ENCODE measurements at places on chromosomes 7 and 10. TPM values are rescaled to one million over a fixed set of nuclear protein-coding genes. Genes with fewer than 3 reads are reported as not detected.
A peak's percentile ranks its signal among the peaks of the same experiment; 100 is the strongest.

- DNase-seq = no peak
Observed at GRCh38 chr10:122096705-122097104, 107.7 kb downstream of the TACC2 start.

DNA sequence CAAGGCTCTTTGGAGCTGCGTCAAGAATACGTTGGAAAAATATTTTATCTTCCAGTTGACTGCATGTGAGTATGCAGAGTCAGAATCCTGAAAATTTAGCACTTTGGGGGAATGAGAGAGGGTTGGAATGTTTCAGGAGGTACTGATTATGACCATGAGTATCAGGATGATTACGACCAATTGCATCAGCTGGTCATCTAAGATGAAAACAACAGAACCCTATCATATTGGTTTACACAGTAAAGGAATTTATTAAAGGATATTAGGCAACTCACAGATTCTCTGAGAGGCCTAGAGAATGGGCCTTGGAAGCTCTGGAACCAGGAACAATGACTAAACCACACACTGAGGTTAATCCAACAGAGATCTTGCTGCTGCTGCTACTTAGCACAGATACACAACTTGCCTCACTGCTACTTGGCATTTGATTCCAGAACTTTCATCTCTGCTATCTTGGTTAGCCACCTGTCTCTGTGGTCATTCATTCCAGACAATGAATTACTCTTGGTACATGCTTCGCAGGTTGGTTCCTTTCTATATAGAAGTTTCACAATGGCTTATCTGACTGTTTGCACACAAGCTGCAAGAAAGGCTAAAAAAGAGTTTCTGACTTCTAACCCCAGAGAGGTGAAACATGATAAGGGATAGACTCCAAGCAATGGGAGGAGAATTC lies 68.0 kb upstream of the CTTNBP2 start:
- no peak for DNase-seq

DNA sequence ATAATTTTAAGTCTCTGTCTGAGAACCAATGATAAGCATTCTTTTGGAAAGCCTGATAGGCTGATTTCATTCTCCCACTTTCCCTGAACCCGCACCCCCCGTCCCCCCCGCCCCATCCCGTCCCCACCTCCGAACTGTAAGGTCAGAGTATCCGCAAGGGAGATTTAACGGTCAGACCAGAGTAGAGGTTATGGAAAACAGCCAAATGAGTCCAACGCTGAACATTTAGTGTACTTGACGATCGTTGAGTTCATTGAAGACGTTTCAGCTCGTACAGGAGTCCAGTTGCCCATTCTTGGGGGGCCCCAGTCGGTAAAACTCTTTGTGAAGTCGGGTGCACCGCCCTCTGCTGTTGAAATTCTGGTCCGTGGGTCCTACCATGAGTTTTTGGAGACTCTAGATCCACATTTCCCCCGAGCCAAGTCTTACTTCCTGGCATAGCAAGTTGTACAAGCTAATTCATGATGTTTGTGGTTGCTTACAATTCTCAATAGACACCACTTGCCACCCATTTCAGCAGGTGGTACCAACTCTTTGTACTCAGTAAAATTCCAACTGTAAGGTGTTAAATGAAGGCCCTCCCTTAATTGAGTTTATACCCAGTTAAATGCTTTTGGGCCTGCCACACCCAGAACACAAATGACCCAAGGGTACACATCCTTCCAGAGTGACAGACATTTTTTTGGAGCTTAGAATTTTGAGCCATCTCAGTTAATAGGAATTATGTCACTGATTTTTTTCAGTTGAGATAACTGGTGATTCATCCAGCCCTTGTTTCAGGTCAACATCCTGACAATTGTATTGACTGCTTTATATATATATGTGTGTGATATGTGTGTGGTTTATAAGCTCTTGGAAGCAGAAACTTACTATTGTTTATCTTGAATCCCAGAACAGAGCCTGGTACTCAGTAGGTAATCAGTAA lies 1.2 kb downstream of the MARCHF5 start:
- DNase-seq = peak; percentile 62

DNA sequence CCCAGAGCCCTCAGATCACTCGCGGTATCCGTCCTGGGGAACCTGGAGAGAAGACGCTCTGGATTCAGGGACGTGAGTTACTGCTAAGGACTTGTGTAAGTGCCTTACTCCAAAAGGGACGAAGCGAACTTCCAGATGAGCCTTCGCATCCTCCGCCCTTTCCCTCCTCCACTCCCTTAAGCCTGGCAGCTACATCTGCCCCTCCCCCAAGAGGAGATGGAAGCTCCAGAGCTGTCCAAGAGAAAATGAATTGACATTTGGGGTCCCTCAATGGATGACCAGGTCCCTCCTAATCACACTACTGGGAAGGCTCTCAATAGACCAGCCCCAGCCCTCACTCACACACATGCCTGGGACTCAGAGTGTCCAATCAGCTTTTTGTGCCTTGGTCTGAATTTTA lies 31.3 kb upstream of the GDF10 start:
- no peak for DNase-seq

DNA sequence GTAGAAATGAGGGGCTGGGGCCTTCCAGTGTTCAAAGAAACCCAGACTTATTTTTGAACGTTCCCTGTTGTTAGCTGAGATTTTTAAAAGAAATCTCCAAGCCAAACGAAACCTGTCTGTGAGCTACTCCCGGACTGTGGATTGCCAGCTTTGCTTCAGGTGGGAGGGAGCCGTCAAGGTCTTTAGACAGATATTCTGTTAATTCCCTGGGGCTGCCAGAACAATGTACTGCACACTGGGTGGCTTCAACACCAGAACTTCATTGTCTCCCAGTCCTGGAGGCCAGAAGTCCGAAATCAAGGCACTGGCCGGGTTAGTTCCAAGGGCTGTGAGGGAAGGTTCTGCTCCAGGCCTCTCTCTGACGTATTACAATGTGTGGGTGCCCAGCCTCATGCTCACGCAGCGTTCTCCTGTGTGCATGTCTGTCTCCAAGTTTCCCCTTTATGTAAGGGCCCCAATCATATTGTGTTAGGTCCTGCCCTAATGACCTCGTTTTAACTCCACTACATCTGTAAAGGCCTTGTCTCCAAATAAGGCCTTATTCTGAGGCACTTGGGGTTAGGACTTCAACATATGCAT lies 60.0 kb upstream of the GJD4 start:
- no peak for DNase-seq

DNA sequence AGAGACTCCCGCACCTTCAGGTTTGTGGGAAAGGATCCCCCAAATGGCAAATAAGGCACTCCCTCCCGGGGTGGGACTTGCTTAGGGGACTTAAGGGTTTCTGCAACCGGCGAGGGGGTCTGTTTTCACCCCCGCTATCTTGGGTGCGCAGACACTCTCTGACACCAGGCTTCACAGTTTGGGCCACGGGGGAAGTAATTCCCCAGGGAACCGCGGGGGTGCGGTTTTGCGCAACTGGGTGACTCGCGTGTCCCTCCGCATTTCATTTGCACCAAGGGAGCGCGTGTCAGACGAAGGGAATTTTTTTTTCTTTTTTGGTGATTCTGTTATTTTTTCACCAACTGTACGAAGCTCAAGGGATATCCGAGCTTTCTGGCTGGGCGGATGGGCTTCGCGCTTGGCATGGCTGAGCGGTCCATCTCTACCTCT lies 1.7 kb downstream of the GRM8 start:
- DNase-seq = no peak

The CHN2 gene
- total RNA-seq = 19.7 TPM

The DAGLB gene
- total RNA-seq = 15.3 TPM

The BLNK gene
- total RNA-seq = 2.3 TPM

All from ovary (tissue), 10 donors.